ENCODE measurements at places on chromosomes 12 and 14.

DNA sequence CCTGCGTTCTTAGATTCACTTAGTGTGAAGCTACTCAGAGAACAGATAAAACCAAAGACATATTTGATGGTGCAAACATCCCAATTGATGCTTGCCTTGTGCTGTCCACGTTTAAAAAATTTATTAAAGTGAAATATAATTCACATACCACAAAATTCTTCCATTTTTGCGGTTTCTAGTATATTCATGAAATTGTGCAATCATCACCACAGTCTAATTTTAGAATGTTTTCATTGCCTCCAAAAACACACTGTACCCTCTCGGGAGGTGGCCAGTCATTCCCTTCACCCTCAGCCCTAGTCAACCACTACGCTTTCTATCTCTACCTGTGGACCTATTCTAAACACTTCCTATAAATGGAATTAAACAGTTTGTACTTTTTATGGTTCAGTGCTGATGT is 1109.2 kb downstream of the FLRT2 start:
- no peak for DNase-seq

DNA sequence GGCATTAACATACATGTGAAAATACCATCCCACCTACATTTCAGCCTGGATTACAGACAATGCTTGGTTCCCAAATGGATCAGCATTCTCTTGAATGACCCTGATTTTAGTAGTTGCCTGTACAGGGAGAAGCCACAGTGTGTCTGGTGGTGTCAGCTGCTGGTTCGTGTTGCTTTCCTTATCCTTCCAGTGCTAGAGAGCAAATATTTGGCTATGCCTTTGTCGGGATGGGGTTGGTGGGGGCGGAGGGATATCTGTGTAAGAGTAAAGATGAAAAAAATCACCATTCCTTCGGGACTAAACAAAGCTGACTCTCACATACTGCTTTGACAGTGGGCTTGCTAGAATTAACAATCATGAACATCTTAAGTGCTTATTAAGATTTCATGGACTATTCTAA is 96.0 kb downstream of the PTPRR start:
- DNase-seq, result no peak

DNA sequence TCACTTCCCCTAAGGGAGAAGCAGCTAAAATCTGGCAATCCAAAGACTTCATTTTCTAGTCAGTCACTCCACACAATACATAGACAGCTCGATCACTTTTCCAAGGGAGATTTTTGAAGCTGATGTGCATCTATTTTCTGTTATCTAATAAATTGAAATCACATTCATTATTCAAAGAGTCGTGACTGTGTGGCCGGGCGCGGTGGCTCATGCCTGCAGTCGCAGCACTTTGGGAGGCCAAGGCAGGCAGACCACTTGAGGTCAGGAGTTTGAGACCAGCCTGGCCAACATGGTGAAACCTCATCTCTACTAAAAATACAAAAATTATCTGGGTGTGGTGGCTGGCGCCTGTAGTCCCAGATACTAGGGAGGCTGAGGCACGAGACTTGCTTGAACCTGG is 27.1 kb upstream of the PTGR2 start:
- no peak for DNase-seq

DNA sequence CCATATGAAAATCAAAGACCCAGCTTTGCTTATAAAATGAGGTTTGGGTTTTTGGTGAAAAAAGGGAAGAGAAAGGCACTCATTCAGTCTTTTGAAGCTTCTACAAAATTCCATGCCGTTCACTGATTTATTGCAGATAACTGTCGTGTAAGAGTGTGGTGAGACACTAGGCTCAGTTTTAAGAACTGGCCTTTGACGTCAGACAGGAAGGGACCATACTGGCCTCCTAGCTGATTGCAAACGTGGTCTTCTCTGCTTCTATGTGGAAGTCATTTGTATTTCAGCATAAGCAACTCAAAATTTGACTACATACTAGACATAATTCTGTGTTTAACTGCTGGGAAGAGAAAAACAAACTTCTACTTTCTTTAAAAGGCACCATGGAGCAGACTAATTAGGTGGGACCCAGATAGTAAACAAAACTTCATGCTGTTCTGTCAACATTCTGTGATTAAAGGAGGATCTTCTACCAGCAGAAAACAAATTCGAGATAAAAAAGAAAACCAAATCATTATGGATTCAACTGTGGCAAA is 168.7 kb downstream of the TTC7B start:
- no peak for DNase-seq

DNA sequence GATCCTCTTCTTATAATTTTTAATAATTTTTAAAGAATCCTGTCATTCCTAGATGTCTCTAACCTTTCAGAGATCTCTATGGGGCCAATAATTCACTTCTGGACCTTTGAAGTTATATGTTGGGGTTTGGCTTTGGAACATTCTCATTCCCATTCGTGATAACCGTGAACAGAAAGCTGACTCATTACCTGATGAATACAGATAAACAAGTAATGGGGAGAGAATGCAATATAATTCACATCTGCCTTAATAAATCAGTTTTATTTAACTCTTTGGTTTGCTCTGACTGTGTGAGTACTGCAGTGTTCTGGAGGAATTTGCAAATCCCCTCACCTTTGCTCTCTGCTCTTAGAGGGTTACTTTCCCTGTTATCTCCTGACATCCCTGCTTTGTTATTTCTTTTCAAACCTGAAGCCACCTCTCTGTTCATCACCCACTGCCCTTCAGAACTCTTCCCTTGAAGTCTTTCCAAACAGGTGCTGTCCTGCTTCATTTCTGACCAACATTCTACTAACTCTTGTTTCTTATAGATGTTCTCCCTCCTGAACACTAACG is 79.6 kb upstream of the SLC38A2 start:
- no peak for DNase-seq

GRCh38 chr12:44571006-44571550 is 305.0 kb downstream of the NELL2 start:
- DNase-seq, result no peak

GRCh38 chr12:59578254-59578653 is 17.6 kb upstream of the SLC16A7 start:
- no peak for DNase-seq

Data from activated T-cell treated with anti-CD3 and anti-CD28 coated beads, Interleukin-2, amount 50 U/mL, for 72 hours (primary cell).